ENCODE measurements at places on chromosomes 5 and 9.

DNA sequence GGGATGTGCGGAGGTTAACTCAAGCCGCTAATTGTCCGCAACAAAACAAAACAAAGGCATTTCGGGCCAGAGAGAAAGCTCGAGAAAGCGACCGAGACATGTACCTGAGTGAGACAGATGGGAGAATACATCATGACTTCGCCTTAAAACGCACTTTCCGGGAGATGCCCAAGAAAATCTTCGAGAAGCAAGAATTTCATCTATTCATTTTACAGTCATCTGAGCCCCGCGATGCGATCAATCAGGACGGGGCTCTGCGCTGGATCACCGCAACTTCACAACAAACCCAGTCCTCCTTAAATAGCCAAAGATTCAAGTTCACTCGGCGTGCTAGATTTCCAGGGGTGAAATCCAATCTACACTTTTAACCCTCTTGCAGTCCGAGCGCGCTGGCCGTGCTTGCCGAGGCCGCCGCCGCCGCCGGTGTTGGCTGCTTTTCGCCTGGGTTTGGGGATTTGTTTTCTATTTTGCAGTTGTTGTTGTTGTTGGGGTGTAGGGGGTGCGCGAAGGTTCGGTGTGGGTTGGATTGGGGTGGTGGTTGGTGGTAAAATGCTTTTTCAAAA, 482 bp downstream of the NFIB start:
- no peak for DNase-seq

DNA sequence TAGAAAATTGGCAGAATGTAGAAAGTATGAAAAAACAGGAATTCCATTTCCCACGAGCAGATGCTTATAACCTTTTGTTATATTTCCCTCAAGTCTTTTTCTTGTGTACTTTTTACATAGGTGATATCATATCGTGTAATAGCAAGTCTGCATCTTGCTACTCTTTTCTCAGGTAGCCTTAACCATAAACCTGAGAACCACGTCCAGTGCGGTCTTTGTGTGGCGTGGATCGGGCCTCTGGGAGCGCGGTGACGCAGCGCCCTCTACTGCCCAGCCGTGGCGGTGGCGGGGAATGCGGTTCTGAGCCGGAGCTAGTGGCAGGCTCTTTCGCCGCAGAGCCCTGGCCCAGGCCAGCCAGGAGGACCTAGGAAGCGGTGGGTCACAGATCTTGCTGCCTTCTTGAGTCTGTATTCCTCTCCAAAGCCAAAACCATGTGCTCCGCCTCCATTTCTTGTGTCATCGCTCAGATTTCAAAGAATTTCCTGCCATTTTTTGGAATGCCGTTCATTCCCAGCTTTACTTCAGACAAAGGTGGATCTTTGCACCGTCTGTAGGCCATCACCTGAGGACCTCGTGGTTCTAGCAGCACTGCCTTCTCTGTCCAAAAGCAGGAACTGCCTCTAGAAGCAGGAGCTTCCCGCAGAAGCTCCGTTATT, 71.9 kb downstream of the MVB12B start:
- peak; percentile 61 for DNase-seq

GRCh38 chr5:661891-662750, 31.0 kb downstream of the TPPP start:
- DNase-seq = no peak

DNA sequence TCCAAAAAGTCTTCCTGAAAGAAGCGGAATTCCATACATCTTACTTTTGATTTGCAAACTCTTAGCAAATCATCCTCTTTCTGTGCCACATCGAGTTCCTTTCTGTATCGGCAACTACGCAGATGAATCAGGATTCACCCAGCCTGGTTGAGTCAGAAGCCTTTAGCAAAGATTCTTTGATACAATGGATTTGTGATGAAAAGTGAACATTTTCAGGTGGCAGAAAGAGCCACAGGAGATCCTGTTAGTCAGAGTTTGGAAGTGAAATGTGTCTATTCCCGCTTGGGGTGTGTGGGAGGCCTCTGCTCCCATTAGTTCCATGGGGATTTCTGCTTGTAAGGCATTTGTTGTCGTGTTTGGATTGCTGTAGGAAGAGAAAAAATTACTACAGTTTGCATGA, 351.8 kb upstream of the WWC1 start:
- no peak for DNase-seq

DNA sequence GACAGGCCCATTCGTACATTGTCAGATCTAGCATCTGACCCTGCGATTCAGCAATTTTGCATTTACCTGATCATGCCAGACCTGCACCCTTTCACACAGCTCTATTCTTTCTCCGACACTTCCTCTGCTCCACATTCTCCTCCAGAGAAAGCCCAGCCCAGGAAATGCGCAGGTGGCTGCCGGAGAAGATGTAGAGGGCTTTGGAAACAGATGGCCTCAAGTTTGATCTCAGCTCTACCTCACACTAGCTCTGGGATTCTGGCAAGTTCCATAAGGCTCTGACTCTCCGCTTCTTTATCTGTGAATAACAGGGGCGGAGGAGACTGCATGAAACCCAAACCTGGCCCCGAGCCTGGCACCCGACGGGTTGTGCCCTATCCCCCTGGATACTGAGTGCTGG, 61.5 kb downstream of the GABBR2 start:
- no peak for DNase-seq

DNA sequence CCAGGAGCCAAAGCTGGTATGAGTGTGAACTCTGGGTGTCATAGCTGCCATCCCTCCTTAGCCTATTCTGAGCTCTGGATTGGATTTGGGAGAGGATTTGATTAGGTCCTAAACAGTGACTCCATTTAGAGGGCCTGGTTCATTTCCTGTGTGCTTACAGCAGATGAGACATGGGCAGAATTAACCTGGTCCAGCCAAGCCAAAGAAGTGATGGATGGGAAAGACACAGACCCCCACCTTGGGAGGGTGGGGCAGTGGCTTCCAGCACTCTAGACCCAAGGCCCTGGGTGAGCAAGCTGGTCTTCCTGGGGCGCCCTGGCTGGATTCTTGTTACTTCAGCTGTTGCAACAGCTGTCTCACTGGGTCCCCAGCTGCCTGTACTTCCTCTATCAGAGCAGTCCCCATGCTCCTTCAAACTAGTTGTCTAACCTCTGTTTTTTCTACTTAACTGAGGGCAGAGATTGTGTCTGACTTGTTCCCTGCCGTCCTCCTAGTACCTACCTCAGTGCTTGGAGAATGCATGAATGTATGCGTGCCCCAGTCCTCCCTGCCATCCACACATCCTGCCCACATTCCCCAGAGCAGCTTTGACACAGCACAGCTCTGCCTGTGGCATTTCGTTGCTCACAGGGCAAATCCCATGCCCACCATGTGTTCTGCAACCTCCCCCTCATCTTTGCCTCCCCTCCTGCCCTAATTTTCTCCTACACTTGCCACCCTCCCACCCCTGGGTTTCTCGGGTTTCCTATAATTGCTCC, 115.9 kb downstream of the RGS3 start:
- DNase-seq = no peak

- no peak for DNase-seq
These were observed 428.0 kb upstream of the TRPC7 start for GRCh38 chr5:136793300-136793699.

- no peak for DNase-seq
These were observed 75.7 kb upstream of the SNX2 start for GRCh38 chr5:122699201-122699600.

GRCh38 chr5:33890131-33891032, 1.4 kb downstream of the ADAMTS12 start:
- DNase-seq = no peak

GRCh38 chr5:16538006-16538405, 72.4 kb upstream of the ZNF622 start:
- no peak for DNase-seq

- no peak for DNase-seq
These were observed 60.8 kb downstream of the MAPKAP1 start for GRCh38 chr9:125646217-125646616.

DNA sequence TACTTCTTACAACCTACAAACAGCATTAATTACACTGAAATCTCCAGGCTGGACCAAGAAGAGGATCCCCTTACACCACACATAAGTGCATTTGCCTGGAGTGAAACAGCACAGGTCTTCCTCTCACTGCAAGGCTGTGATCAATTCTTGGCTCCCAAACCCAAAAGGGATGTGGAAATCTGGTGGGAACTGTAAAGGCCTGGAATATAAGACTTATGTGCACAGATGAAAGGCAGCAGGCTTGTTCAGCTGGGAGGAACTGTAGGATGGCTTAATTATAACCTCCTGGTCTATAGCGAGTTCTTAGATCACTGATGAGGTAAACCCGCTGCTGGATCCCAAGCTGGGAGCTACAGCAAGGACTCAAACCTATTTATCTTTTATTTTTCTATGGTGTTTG, 182.9 kb upstream of the TNC start:
- no peak for DNase-seq

GRCh38 chr9:123923884-123924283, 6.0 kb downstream of the DENND1A start:
- no peak for DNase-seq

GRCh38 chr5:180779985-180780610, 22.5 kb downstream of the MGAT1 start:
- no peak for DNase-seq

GRCh38 chr9:37437621-37438020, 15.1 kb downstream of the GRHPR start:
- DNase-seq = no peak

GRCh38 chr5:121175986-121176385, 675.7 kb upstream of the FTMT start:
- no peak for DNase-seq

DNA sequence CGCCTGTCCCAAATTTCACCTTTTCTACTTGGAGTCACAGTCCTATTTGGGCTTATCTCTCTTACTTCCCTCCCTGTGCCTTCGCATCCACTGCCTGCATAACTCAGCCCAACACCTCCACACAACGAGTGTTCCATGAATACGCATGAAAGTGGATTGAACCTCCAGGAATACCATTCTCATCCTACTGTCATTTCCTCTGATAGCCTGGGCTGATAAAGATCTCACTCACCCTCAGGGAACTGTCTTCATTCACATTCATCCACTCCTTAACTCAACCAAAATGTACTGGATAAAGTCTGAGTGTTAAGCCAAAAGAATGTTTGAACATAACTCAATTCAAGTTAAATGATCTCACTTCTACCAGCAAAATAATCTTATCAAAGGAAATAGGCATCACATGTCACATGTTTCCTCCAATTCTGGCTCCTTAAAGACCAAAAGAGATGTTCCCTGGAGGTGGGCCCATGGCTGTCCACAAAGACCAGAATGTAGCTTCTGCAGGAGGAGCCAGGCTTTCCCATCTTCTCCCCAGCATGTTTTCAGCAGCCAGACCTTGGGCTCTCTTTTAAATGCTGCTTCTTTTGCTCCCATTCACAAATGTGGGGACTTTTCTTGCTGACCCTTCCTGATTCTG, 28.4 kb upstream of the TRIO start:
- no peak for DNase-seq

DNA sequence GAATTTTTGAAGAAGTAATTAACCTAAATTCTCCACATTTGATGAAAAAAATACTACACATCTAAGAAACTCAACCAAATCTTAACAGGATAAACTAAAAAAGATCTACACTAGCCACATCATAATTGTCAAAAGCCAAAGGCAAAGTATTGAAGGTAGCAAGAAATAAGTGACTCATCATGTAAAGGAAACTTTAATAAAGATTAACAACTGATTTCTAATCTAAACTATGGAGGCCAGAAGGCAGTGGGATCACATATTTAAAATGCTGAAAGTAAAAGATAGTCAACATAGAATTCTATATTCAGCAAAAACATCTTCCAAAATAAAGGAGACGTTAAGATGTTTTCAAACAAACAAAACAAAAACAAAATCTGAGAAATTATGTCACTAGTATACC, 2002.9 kb downstream of the MAT2B start:
- DNase-seq = no peak

GRCh38 chr9:121750715-121751623, 99.5 kb downstream of the DAB2IP start:
- DNase-seq = no peak

GRCh38 chr9:108663422-108663821, 192.4 kb downstream of the ACTL7B start:
- no peak for DNase-seq

GRCh38 chr5:58491216-58491892, at the start of gene GAPT:
Gene GAPT, plus strand, starts transcription at chr5:58491435. Its CDS starts 3,102 bp downstream, at chr5:58494537.
- no peak for DNase-seq

DNA sequence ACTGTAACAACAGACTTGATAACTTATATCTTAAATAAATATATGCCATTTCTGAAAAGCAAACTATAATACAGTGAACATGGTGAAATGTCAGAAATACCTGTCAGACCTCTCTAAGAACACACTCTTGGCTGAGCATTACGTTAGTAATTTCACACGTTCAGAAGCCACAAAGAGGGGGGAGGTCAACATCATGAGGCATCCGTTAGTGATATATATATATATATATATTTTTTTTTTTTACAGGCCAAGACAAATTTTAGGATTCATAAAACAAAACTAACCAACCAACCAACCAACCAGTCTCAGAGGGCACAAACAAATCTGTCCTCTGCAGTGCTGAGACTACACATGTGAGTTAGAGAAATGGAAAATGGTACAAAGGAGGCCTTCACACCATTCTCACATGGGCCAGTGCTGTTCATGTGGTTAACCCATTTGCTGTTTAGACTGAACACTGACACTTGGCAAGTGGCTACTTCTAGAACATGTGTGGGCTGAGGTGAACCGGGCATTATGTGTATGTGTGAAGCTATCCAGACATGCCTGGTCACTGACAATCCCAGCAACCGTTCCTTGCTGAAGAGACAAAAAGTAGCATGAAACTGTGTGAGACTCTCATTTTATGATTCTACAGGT, 54.5 kb downstream of the ELL2 start:
- DNase-seq = no peak

DNA sequence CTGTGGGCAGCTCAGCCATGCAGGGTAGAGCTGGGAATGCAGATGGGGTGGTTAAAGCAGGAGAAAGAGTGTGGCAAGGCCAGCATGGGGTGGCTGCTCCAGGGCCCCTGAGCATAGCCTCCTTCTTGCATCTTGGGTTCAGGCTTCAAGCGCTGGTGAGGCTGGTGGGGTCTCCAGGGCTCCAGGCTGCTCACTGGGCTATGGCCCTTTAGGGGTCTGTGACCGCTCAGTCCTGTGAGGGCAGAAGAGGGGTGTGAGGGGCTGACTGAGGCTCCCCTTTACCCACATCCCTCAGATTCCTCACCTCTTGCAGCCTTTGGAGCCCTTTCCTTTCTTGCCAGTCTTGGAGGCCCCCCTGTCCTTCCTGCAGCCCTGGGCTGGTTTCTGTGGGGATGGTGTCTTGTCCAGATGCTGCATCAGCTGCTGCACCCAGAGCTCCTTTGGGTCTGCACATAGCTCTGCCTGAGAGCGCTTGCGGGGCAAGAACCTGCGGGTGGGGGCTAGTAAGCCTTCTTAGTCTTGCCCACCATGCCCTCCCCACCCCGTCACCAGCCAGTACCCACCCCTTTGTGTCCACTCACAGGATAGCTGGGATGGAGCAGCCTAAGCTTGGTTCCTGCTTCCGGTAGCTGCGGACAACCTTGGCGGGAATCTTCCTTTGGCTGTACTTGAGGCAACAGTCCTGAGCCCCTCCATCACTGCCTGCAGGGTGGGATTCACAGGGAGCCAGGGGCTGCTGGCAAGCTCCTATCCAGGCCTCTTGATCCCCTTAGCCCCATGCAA, 549 bp downstream of the CCL21 start:
- no peak for DNase-seq

- DNase-seq = no peak
These were observed 42.3 kb downstream of the FAM78A start for GRCh38 chr9:131233995-131234394.

All from stimulated activated CD8-positive, alpha-beta memory T cell treated with anti-CD3 and anti-CD28 coated beads, Interleukin-7, amount 100 ng/mL, for 24 hours (primary cell).